ENCODE measurements at places on chromosomes 1 and 21.

DNA sequence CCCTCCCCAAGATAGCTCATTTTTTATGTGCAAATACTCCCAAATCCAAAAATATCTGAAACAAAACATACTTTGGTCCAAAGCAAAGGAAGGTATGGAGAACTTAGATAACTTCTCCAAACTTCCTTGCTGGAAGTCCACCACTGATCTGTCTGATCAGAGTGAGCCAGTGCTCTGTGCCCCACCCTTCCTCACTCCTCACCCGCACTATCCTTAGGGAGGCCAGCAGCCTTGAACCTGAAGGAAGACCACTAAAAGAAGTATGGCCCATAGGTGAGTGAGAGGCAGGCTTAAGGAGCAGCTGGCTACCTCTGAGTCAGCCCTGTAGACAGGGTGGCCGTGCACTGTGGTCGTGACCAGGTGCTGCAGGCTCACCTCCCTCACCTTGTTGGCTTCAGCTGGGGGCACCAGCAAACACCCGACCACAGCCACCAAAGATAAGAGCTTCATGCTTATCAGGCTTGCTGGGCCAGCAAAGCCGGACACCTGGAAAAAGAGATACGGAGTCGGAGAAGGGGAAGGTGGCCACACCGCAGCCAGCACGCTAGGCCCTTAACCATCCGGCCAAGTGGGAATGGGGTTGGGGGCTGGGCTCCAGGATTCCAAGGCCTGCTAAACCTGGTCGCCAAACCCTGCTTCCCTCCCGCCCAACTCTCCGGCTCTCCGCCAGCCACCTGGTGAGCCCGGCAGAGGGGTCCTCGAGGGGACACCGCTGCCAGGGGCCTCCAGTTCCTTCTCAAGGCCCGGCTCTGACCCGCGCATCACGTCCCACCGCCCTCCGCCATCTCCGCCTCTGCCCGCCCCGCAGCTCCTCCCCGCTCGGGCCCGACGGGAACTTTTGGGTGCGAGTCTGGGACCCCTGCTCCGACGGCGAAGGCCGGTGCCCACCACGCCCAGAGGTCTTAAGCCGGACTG, 543 bp downstream of the TMEM9 start:
- no peak for DNase-seq

- DNase-seq, result no peak
These were observed 84.7 kb downstream of the LHX9 start for GRCh38 chr1:198001776-198002408.

DNA sequence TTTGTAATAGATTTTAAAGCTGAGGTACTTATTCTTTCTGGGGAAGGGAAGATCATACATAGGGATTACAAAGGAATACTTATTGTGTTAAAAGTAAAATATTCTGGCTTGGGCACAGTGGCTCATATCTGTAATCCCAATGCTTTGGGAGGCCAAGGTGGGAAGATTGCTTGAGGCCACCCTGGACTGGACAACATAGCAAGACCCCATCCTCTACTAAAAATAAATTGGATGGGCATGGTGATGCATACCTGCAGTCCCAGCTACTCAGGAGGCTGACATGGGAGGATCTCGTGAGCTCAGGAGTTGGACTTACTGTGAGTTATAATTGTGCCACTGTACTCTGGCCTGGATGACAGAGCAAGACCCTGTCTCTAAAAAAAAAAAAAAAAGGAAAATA, 27.6 kb downstream of the GABPB2 start:
- no peak for DNase-seq

DNA sequence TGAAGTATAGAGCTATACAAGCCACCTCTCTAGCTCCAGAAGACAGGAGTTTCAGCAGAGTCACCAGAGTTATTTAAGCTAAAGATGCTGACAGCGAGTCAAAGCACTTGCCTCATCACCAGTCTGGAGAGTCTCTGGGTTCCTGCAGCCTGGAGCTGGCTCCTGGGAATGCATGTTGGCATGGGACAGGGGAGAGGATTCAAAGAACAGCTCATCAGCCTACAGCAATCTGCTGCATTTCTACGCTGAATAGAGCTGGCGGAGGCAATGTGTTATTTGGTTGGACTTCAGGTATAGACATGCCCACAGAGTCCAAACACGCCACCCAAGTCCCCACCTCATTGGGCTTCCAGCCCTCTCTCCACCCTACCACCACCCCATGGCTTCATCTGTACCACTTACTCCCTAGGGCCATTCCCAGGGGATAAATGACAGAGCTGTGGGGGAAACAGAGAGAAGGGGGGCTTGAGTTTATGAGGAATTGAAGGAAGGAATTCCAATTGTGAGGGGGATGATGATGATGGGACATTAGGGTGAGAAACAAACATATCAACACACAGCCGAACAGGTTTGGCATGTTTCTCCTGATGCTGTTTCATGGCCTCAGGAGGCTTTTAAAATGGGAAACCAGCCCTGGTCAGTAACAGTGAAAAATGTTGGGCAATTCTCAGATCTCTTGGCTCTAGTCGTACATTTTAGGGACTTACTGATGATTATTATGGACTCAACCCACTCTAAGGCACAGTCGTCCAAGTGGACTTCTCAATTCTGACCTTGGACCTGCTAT, 58.4 kb downstream of the PLEKHA6 start:
- DNase-seq, result no peak

DNA sequence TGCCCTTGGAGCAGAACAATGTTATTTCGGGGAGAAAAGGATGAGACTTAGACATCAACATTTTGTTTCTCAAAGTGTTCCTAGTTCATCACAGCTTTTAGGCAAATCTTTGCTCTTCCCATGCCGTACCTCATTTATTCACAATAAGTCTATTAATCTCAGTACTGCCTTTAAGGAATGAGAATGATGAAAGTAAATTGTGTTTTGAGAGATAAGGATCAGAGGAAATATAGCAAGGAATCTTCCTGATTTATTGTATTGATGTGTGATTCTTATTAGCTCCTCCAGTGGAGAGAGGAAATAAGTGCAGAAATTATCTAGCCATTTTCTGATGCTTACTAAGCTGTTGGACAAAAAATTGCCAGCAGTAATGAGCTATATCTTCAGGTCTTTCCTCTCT, 2.0 kb downstream of the POLR3C start:
- no peak for DNase-seq

DNA sequence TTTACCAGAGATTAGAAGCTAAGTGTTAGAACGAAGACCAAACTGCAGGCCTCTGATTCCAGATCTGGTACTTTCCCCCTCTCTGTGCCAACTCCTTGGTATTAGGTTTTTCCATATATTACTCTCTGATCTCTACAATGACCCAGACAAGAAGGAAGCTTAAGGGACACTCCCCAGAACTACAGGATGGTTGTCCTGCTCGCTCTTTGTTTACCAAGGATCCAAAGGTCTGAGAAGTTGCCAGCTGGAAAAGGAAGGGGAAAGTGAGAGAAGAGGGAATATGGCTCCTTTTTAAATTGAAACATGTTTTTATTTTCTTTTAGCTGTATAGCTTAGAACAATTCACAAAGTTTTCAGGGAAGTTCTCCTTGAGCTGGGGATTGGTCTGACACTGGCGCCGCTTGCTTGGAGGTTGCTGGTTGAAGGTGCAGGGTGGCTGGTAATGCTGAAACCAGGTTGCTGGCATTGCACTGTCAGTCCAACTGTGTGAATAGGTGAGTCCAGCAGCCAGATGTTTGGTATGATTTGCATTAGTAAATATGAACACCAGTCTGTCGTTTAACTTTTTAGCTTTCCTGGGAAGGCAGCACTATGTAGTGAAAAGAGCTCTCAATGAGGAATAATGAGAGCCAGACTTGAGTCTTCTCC, 89.3 kb downstream of the NOS1AP start:
- no peak for DNase-seq

- peak; percentile 62 for DNase-seq
These were observed 192.3 kb upstream of the ADGRL4 start for GRCh38 chr1:79198832-79199231.

- DNase-seq, result no peak
These were observed 5.2 kb downstream of the GRIK3 start for GRCh38 chr1:37028981-37029617.

- DNase-seq, result no peak
These were observed 45.8 kb upstream of the CYP2J2 start for GRCh38 chr1:59972216-59972927.

- no peak for DNase-seq
These were observed 80.2 kb downstream of the RABGAP1L start for GRCh38 chr1:174239541-174239940.

DNA sequence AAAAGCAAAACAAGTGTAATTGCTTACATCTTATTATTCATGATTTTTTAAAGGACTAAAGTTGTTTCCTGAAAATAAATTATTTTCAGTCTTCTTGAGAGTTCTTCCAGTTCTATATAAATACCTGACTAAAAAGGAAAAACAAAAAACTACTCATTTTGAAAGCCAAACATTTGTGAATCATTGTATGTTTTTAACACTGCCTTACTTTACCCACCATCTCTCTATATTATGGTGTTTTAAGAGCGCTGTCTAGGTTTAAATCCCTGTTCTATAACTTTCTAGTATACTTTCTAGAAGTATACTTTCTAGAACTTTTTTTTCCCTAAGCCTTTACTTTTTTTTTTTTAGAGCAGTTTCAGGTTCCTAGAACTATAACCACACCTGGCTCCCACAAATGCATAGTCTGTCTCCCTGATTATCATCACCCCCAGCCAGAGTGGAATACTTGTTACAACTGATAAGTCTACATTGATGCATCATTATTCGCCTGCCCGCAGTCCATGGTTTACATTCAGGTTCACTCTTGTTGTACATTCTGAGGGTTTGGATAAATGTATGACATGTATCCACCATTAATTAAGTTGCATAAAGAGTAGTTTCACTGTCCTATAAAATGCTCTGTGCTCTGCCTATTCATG, 9.8 kb downstream of the RSBN1 start:
- DNase-seq, result no peak

- no peak for DNase-seq
These were observed 46.8 kb upstream of the RUNX1 start for GRCh38 chr21:35095859-35096291.

GRCh38 chr1:41766546-41766945, 152.2 kb downstream of the HIVEP3 start:
- DNase-seq, result no peak

DNA sequence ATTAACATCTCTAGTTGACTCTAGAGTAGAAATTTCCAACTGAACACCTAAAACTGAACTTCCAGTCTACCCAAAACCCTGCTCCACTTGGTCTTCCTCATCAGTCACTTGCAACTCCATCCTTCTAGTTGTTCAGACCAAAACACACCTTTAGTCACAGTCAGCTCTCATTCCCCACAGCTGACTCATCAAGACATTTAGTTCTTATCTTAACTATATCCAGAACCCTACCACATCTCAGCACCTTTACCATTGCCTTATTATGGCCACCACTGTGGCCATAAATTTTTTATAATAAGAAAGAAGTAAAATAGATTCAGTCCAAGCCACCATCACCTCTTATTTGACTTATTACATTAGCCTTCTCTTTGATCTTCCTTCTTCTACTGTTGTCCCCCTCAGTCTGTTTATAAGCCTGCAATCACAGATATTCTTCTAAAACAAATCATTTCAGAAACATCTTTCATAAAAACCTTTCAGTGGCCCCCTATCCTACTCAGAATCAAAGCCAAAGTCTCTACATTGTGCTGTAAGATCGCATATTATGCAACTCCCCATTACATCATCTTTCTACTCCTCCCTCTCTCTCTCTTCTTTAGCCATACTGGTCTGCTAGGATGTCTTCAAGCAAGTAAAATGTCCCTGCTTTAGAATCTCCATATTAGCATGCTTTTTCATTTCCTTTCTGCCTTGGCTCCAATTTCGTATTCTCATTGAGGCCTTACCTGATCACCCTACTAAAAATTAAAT, 275.9 kb downstream of the LRRC40 start:
- DNase-seq, result no peak

DNA sequence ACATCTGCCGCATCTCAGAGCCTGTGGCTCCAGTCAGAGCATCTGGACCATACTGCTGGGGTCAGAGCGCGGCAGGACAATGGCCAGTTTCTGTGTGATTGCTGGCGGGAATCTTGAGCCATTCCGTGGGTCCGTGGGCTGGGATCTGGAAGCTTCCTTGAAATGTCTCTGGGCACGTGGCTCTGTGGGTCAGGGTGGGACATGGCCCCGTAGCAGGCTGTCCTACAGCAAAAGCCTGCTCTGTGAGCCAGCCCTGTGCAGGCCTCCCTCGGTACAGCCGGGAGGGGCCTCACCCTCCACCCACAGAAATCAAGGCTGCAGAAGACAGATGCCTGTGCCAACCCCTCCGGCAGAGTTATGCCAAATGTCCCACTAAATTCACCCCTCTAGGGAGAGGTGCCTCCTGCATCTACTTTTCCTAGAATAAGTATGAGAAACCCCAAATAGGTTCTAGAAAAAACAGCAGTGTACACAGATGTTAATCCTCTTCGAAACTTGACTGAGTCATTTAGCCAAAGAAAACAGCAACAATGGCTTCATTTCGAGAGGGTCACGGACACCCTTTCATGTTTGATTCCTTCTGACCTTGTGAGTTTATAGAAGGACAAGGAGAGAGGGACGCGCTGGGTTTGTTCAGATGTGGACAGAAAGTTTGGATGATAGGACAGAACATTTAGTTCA, 27.8 kb downstream of the COL18A1 start:
- peak; percentile 34 for DNase-seq

- no peak for DNase-seq
These were observed 2.3 kb upstream of the CNR2 start for GRCh38 chr1:23915466-23915865.

DNA sequence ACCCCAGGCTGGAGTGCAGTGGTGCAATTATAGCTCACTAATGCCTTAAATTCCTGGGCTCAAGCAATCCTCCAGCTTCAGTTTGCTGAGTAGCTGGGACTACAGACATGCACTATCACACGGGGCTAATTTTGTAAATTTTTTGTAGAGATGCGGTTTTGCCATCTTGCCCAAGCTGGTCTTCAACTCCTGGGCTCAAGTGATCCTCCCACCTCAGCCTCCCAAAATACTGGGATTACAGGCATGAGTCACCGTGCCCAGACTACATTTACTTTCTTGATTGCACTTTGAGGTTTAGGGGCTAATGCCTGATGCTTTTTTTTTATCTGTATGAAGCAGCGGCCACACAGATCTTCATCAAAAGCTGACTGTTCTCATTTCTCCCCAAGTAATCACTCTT, 124.6 kb downstream of the KIF26B start:
- DNase-seq, result no peak

DNA sequence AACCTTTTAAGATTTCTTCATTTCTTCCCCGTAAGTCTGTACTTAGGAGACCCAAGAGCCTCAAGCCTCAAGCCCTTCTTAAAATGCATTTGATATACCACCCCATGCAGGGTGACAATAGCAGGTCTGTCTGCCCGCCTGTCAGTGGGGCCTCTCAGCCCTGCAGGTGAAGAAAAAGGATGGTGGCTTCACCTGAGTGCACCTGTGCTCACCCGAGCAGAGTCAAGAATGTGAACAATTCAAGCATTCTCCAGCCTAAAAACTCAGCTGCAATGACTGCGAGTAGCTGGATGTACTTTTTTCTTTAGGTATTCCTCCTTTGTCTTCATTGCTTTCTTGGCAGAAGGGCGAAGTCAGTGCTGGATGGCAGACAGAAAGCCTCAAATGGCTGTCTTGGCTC, 203.3 kb downstream of the LMX1A start:
- DNase-seq, result no peak

- DNase-seq, result no peak
These were observed at the start of gene LAMC2 for GRCh38 chr1:183185941-183186490. Gene LAMC2, plus strand, starts transcription at chr1:183186264. Its CDS starts 89 bp downstream, at chr1:183186353.

Measured in HCEC 1CT (cell line).